ENCODE measurements at places on chromosomes 2 and 18.

- no peak overlapping the region for H3K4me3 ChIP-seq
- H3K27me3 ChIP-seq = no peaks in the 10 kb centered on the region
- peaks cover 4% of the 10 kb centered on the region for H3K36me3 ChIP-seq
- no peak for DNase-seq
- no peak overlapping the region for H3K27ac ChIP-seq
- H3K4me1 ChIP-seq = peaks cover 8% of the 10 kb centered on the region
Observed at GRCh38 chr2:159484532-159484931, 131.8 kb downstream of the BAZ2B start.

DNA sequence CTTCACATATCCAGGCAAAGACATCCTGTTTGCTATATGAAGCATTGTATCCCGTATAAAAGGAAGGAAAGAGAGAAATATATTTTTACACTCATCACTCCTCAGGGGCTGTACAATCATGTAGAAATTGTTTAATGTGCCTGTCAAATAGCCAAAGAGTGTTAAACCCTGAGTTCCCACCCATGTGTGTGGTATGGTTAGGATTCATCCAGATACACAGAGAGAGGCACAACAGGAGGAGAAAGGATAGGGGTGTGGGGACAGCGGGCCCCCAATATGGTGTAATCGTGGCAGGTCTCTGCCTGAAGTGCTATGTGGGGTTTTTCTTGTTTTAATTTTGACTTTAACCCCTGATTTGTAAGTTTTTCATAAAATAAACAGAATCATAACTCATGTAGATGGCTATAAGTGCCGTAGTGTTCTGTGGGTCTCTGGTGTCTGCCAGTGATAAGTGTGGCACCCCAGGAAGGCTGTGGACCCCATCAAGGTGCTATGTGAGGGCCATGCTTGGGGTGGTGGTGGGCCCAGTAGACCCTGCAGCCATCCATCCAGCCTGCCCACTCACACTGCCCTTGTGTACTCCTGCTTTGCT is 10.2 kb upstream of the IL18R1 start:
- H3K4me1 ChIP-seq = no peaks in the 10 kb centered on the region
- H3K27ac ChIP-seq = no peak overlapping the region
- no peak for DNase-seq
- H3K36me3 ChIP-seq = peaks cover 3% of the 10 kb centered on the region
- no peaks in the 10 kb centered on the region for H3K27me3 ChIP-seq

- no peak for DNase-seq
- H3K4me3 ChIP-seq = no peak overlapping the region
- H3K4me1 ChIP-seq = no peaks in the 10 kb centered on the region
- peaks cover 26% of the 10 kb centered on the region for H3K27me3 ChIP-seq
- H3K36me3 ChIP-seq = no peaks in the 10 kb centered on the region
Observed at GRCh38 chr2:205758051-205758450, 75.8 kb downstream of the NRP2 start.

DNA sequence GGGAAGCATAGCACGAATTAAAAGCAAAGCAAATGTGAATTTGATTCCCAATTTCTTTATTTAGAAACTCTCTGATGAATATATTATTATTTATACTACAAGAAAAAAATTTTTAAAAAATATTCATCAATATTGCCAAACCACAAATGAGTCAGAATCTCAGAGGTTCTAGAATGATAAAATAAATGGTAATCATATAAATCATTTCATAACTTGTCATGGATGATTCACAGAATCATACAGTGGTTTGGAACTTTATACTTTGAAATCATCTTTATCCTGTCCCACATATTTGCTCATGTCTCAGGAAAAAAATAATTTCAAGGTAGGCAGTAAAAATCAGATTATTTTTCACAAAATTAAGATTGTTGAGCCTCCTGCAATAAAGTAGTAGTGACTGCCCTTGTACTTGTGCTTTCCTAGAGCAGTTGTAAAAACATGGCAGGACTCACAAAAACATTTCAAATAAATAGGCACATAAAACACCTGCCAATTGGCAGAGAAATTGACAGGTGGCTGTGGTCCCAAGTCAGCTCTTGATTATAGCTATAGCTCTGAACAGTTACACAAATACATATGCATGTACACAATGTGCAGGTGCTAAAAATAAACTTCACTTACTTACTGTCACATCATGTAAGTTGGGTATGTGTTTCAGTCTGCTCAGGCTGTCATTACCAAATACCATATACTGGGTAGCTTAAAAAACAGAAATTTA is 273.9 kb upstream of the SESTD1 start:
- H3K4me3 ChIP-seq = no peak overlapping the region
- DNase-seq = no peak
- no peak overlapping the region for H3K27ac ChIP-seq
- H3K4me1 ChIP-seq = no peaks in the 10 kb centered on the region
- H3K36me3 ChIP-seq = no peaks in the 10 kb centered on the region

GRCh38 chr2:127621981-127622431 is 23.9 kb upstream of the GPR17 start:
- peaks cover 65% of the 10 kb centered on the region for H3K27me3 ChIP-seq
- H3K27ac ChIP-seq = no peak overlapping the region
- H3K4me1 ChIP-seq = no peaks in the 10 kb centered on the region
- H3K36me3 ChIP-seq = peaks cover 7% of the 10 kb centered on the region
- no peak for DNase-seq
- H3K4me3 ChIP-seq = no peak overlapping the region

- no peak overlapping the region for H3K4me3 ChIP-seq
- H3K36me3 ChIP-seq = no peaks in the 10 kb centered on the region
- no peak for DNase-seq
- H3K27me3 ChIP-seq = no peaks in the 10 kb centered on the region
- no peak overlapping the region for H3K27ac ChIP-seq
- H3K4me1 ChIP-seq = no peaks in the 10 kb centered on the region
Observed at GRCh38 chr2:100992262-100992661, 9.8 kb upstream of the RPL31 start.

DNA sequence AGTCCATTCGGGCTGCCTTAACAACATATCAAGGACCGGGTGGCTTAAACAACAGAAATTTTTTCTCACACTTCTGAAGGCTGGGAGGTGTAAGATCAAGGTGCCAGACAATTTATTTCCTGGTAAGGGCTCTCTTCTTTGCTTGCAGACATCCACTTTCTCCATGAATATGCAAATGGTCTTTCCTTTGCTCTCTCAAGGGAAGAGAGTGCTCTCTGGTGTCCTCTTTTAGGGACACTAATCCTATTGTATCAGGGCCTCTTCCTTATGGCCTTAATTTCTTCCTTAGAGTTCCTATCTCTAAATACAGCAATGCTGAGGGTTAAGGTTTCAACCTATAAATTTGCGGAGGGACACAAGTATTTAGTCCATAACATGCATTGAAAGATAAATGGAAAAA is 770.8 kb downstream of the DSC3 start:
- no peak overlapping the region for H3K27ac ChIP-seq
- DNase-seq = no peak
- no peaks in the 10 kb centered on the region for H3K27me3 ChIP-seq
- no peaks in the 10 kb centered on the region for H3K36me3 ChIP-seq
- H3K4me1 ChIP-seq = no peaks in the 10 kb centered on the region

GRCh38 chr2:773256-774160 is 96.3 kb upstream of the TMEM18 start:
- no peaks in the 10 kb centered on the region for H3K36me3 ChIP-seq
- H3K4me1 ChIP-seq = peaks cover 12% of the 10 kb centered on the region
- DNase-seq = no peak
- no peak overlapping the region for H3K4me3 ChIP-seq

GRCh38 chr2:21910832-21911507 is 787.2 kb downstream of the TDRD15 start:
- no peaks in the 10 kb centered on the region for H3K27me3 ChIP-seq
- no peaks in the 10 kb centered on the region for H3K4me1 ChIP-seq
- H3K36me3 ChIP-seq = no peaks in the 10 kb centered on the region
- H3K4me3 ChIP-seq = no peak overlapping the region

DNA sequence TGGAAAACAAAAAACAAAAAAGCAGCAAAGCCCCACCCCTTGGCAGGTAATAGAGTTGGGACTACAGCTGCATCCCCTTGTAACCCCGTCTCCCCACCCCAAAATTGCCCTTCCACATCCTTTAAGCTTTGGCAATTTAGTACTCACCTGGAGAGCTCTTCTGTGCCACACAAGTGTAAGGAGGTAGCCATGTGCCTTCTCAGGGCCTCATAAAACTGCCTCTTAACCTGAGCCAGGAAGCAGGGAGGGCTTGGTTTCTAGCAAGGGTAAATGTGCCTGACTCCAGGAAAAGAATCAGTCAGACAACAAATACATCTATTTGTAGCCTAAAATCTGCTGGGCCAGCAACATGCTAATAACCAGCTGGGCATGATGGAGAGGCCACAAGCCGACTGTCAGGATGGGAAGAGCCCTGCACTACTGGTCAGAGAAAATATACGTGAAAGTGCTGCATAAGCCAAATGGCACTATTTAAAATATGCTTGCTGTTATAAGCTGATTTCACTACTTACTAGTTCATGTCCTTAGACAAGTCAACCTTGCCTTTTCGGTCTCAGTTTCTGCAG is 46.3 kb downstream of the NOP58 start:
- H3K4me3 ChIP-seq = no peak overlapping the region
- no peaks in the 10 kb centered on the region for H3K27me3 ChIP-seq
- H3K4me1 ChIP-seq = no peaks in the 10 kb centered on the region
- H3K36me3 ChIP-seq = peaks cover 4% of the 10 kb centered on the region
- peak overlapping the region; percentile 73 for H3K27ac ChIP-seq

DNA sequence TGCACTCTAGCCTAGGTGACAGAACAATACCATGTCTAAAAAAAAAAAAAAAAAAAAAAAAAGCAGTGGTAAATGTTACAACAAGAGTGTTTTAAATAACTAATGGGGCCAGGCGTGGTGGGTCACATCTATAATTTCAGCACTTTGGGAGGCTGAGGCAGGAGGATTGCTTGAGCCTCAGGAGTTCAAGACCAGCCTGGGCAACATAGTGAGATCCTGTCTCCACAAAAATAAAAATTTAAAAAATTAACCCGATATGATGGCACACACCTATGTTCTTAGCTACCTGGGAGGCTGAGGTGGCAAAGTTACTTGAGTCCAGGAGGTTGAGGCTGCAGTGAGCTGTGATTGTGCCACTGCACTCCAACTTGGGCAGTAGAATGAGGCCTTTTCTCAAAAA is 37.1 kb downstream of the PAPOLG start:
- H3K27ac ChIP-seq = no peak overlapping the region
- no peak overlapping the region for H3K4me3 ChIP-seq
- H3K36me3 ChIP-seq = peaks cover 76% of the 10 kb centered on the region
- H3K4me1 ChIP-seq = peaks cover 9% of the 10 kb centered on the region

GRCh38 chr18:44245019-44245418 is 435.7 kb upstream of the SETBP1 start:
- H3K27me3 ChIP-seq = no peaks in the 10 kb centered on the region
- no peaks in the 10 kb centered on the region for H3K4me1 ChIP-seq
- no peaks in the 10 kb centered on the region for H3K36me3 ChIP-seq
- H3K27ac ChIP-seq = no peak overlapping the region
- DNase-seq = no peak

DNA sequence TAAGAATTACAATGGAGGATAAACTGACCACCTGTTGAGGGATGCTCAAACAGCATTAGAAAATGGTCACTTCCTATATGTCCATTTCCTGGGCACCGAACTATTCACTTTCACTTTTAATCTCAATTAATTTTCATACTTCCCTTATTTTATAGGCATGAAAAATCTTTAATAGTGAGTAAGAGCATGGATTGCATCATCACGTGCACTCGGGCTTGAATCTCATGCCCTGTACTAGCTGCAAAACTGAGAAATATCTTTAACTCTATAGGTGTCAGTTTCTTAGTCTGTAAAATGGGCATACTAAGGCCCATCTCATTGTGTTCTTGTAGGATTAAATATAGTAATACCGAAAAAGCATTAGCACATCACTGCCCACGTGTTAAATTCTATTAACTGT is 183.9 kb upstream of the FIGN start:
- H3K27me3 ChIP-seq = no peaks in the 10 kb centered on the region
- no peaks in the 10 kb centered on the region for H3K36me3 ChIP-seq
- DNase-seq = no peak

- H3K27me3 ChIP-seq = no peaks in the 10 kb centered on the region
- peaks cover 3% of the 10 kb centered on the region for H3K36me3 ChIP-seq
- no peaks in the 10 kb centered on the region for H3K4me1 ChIP-seq
- H3K27ac ChIP-seq = no peak overlapping the region
- no peak for DNase-seq
Observed at GRCh38 chr18:71107244-71107643, 818.4 kb downstream of the SOCS6 start.

- no peak overlapping the region for H3K27ac ChIP-seq
- no peak for DNase-seq
- peaks cover 11% of the 10 kb centered on the region for H3K4me1 ChIP-seq
- peaks cover 5% of the 10 kb centered on the region for H3K27me3 ChIP-seq
- H3K36me3 ChIP-seq = peaks cover 3% of the 10 kb centered on the region
- H3K4me3 ChIP-seq = no peak overlapping the region
Observed at GRCh38 chr2:54676656-54677055, 46.8 kb upstream of the EML6 start.

Data from effector memory CD8-positive, alpha-beta T cell (primary cell).